ENCODE measurements at places on chromosomes 1 and 21.

GRCh38 chr21:35020436-35020835, 28.7 kb downstream of the RUNX1 start:
- no peak for DNase-seq

DNA sequence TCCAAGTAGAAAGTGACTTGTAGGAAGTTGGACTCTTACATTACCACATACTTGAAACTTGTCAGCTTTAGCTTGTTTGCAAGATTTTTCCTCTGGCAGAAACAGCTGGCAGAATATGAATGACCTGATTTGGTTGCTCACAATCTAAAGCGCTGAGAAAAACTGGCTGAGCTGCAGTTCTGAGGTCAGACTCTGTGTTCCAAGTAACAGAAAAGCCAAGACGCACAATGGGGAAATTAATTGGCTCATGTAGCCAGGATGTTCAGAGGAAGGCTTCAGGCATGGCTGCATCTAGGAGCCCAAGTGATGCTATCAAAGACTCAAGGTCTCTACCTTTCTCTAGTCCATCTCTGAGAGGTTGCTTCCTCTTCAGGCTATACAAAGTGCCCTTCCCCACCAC, 27.0 kb downstream of the ALPL start:
- no peak for DNase-seq

GRCh38 chr1:46263146-46263545, 15.6 kb downstream of the RAD54L start:
- no peak for DNase-seq

- no peak for DNase-seq
Observed at GRCh38 chr1:178645808-178646200, 79.2 kb upstream of the RALGPS2 start.

GRCh38 chr1:231413749-231414082, 8.4 kb downstream of the EGLN1 start:
- no peak for DNase-seq

DNA sequence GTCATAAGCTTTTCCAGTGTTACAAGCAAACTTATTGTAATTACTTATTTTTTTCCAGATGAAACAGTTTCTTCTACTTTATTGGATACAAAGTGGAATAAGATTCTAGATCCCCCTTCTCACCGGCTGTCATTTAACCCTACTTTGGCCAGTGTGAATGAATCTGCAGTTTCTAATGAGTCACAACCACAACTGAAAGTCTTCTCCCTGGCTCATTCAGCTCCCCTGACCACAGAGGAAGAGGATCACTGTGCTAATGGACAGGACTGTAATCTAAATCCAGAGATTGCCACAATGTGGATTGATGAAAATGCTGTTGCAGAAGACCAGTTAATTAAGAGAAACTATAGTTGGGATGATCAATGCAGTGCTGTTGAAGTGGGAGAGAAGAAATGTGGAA, 95.5 kb downstream of the ZFYVE9 start:
- no peak for DNase-seq

GRCh38 chr1:228349701-228350171, 56.9 kb downstream of the TRIM11 start:
- no peak for DNase-seq

DNA sequence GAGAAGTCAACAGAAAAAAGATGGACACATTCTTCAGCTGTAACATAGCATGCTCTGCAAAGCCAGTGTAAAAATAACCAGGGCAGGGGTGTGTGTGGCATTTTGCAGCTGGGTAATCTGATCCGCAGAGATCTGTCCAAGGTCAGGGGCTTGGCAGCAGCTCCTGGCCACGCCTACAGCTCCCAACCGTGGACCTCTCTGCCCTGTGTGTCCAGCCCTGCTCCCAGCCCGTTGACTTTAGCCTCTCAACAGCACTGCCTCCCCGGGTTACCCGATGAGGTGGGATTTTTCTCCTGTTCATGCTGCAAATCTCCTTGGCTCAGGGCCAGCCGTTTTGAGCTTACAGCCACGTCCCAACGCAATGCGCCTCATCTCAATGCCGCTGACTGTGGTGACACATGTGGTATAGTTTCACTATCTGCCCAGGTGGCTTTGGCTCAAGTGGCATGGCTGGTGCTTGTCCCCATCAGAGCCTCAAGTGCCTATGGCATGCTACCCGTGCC, 68.1 kb downstream of the VWA5B1 start:
- DNase-seq: no peak

GRCh38 chr1:212286556-212287131, 1.4 kb downstream of the PPP2R5A start:
- no peak for DNase-seq

DNA sequence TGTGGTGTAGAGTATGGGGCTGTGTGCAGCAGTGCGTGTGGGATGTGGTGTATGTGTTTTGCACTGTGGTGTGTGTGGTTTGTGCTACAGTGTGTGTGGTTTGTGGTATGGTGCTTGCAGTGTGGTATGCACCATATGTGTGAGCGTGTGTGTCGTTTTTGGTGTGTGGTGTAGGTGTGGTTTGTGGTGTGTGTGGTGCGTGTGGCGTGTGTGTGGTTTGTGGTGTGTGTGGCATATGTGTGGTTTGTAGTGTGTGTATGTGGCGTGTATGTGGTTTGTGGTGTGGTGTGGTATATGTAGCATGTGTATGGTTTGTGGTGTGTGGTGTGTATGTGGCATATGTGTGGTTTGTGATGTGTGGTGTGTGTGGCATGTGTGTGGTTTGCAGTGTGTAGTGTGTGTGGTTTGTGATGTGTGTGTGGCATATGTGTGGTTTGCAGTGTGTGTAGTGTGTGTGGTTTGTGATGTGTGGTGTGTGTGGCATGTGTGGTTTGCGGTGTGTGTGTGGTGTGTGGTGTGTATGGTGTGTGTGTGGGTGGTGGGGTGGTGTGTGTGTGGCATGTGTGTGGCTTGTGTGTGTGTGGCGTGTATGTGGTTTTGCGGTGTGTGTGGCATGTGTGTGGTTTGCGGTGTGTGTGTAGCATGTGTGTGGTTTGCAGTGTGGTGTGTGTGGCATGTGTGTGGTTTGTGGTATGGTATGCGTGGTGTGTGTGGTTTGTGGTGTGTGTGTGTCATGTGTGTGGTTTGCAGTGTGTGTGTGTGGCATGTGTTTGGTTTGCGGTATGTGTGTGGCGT, 53.5 kb upstream of the TRAPPC10 start:
- DNase-seq: no peak

DNA sequence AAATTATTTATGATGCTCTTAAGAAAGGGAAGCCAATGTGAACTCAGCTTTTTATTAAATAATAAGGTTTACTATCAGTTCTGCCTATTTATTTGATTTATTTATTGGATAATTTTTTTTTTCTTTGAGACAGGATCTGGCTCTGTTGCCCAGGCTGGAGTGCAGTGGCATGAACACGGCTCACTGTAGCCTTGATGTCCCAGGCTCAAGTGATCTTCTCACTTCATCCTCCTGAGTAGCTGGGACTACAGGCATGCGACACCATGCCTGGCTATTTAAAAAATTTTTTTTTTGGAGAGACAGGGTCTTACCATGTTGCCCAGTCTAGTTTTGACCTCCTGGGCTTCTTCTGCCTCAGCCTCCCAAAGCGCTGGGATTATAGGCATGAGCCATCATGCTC, 21.0 kb upstream of the DNAJC28 start:
- no peak for DNase-seq

DNA sequence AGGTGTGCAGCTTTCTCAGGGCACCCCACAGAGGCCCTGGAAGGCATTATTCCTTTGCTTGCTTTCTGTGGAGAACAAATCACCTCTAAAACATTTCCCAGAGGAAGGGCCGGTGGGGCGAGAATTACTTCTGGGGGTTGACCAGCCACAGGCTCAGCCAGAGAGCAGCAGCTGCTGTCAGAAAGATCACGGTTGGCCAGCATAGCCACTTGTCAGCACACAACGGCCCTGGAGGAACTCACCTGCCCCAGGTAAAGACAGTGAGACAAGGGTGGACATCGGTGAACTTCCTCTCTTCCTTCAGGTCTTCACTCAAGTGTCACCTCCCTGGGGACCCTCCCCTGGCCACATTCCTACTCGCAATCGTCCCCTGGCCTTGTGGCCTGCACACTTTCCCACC, 69.5 kb upstream of the CLDN14 start:
- DNase-seq: no peak

DNA sequence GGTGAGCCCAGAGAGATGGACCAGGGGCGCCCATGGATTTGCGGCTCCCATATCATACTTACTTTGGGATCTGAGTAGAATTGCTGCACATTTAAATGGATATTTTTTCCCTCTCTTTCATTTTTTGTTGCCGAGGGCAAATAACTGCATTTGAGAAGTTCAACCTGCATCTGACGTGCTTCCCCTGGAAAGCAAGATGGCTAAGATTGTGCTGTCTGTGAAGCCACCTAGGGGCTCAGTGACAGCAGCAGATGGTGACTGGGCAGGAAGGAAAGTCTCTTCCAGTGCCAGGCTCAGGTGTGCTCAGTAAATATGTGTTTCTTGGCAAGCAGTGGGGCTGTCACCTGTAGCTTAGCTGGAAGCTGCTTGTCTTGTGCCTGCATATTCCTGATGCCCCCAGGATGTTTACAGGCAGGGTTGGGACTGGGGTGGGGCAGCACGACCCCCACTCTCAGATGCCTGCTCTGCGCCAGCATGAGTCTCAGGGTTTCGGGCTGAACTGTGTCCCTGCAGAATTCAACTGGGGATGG, 59.8 kb upstream of the ETV3 start:
- no peak for DNase-seq

GRCh38 chr1:159799446-159799985, 2.6 kb upstream of the FCRL6 start:
- no peak for DNase-seq
